ENCODE measurements at places on chromosomes 16 and 17.

DNA sequence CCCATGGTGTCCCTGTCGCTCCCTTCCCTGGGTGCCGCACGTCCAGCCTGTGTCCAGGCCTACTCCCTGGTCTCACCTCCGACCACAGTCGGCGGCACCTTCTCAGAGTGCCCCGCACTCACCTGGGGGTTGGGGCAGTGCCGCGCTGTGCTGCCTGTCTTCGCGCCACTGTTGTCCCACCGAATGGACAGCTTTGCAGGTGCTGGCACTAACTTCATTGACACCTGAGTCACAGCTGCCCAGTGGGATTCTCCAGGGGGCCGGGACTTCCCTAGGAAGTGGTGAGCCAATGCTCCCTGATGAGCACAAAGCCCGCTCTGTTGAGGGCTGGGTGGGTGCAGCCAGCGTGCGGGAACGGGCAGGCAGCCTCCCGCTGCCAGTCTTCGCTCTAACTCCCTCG is 24.3 kb upstream of the DBNDD1 start:
- DNase-seq: no peak

- DNase-seq: no peak
Measured at GRCh38 chr17:58267347-58268324, 13.1 kb downstream of the MPO start.

- no peak for DNase-seq
Measured at GRCh38 chr17:53837131-53837530, 14.4 kb downstream of the KIF2B start.

- peak; percentile 90 for DNase-seq
Measured at GRCh38 chr16:82011199-82011641, at the start of gene SDR42E1. SDR42E1 (minus strand) TSS chr16:82011470; CDS start chr16:82000858, 10,612 bp downstream.

DNA sequence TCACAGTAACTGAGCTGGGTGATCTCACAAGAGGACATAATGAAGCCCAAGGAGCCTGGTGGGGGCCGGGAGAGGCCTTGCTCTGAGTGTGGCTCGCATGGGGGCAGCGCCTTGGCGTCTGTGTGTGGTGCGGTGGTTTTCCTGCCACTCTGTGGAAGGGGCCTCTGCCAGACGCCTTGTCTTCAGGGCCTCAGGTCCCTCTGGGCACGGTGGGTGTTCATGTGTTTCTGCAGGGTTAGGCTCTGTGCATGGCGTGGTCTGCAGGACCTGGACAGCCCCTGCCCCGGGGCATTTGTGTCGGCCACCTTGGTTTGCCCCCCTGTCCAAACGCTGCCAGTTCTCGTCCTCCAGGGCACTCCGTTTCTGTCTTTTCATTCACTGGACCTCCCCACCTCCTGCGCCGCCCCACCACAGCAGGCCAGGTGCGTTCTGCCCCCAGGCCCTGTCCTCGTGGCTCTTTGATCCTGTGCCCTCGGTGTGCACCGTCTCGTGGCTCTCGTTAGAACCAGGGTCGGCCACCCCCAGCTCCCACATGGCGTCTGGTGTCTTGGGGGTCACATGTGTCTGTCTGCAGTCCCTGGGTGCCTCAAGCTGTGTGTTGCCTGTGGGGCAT is 43.7 kb upstream of the ZNF750 start:
- no peak for DNase-seq

Data from urothelium cell line (cell line).